ENCODE measurements at places on chromosomes 2 and 18. TPM values are rescaled to one million over a fixed set of nuclear protein-coding genes. Genes with fewer than 3 reads are reported as not detected.
A peak's percentile ranks its signal among the peaks of the same experiment; 100 is the strongest.

GRCh38 chr18:22398464-22398863 is 19.3 kb downstream of the CTAGE1 start:
- DNase-seq = no peak

GRCh38 chr2:207333599-207334300 is 168.0 kb upstream of the KLF7 start:
- DNase-seq = no peak

DNA sequence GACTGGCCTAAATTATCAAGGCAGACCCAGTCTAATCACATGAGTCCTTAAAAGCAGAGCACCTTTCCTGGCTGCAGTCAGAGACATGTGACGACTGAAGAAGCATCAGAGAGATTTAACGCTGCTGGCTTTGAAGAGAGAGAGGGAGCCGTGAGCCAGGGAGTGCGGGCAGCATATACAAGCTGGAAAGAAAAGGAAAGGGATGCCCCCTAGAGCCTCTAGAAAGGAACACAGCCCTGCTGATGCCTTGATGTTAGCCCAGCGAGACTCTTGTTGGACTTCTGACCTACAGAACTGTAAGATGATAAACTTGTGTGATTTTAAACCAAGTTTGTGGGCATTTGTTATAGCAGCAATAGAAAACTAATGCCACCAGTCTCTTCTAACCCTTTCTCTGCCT is 58.1 kb downstream of the HEATR5B start:
- peak; percentile 19 for DNase-seq

DNA sequence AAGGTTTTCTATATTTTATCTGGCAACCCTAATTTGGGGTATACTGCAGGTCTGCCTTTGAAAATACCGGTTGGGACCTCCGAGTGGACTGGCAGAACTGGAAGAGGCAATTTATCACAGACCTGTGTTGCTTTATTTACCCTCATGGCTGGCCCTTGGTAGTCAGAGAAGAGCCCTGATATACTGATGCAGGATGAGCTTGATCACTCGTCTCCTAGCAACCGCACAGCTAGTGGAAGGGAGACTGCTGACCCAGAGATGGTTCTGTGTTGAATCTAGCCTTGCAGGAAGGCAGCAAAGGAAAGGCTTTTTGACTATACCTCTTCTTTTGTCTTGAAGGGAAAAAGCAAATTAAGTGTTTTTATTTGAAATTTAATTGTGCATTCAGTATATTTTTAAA is 154.7 kb downstream of the EML6 start:
- DNase-seq = no peak

DNA sequence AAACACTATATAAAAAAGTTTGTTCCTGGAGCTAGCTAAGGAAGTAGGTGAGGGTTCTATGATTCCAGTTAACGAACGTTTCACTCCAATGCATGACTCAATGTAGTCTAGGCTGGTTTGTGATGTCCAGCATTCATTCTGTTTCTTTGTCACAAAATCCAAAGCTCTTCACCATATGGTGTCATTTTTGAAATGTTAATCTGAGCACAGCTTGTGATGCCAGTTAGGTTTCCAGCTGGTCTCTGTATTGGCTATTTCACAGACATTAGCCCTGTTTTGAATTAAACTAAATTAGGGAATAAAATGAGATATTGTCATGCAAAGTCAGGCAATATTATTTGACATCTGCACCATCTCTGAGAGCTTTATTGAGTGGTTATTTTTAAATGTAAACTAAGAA is 159.4 kb downstream of the RBM43 start:
- no peak for DNase-seq

DNA sequence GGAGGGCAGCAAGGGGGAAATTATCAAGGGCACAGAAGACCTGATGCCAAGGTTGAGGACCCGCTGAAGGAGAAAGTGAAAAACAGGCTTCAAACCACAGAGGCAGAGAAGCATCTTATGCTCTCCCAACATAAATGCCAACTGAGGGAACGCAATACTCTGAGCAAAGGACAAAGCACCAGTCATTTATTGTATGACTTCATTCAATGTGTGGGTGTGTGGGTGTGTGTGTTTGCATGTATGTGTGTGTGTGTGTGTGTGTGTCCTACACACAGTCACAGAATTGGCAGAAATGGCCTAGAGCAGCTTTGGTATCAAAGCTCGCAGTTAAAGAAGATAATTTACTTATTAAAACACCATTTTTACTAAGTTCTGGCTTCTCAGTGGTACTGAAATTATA is 51.4 kb downstream of the UXS1 start:
- DNase-seq = no peak

DNA sequence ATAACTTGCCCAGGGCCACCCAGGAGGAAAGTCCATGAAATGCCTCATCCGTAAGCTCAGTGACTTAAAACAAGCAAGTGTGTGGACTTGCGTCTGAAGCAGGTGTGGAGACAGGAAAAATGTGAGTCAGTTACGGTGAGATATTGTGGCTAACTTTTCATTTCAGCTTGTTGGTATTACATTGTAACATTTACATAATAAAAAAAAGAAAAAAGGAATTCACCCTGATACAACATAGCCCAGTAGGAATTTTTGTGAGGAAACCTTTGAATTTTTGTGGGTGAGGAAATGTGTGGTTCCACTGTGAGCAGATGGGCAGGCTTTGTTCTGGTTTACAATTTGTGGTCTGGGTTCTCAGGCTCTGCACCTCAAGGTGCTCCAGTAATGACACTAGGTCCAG is 33.7 kb upstream of the LYPD6B start:
- DNase-seq = no peak

DNA sequence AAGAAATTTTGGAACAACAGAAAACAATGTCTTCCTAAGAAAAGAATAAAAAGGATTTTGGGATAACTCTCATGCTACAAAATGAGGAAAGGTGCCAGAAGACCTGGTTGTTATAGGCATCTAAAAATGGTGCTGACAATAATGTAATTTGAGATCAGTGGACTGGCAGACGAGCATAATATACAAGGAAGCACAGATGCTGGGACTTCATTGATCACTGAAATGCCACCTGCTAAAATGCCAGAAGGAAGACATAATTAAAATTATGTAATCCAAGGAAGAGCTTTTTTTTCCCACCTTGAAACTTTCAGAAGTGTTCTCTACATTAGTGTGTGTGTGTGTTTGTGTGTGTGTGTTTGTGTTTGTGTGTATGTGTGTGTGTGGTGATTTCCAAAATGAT is 535.9 kb downstream of the XIRP2 start:
- no peak for DNase-seq

GRCh38 chr2:27370816-27371620 is 602 bp downstream of the SNX17 start:
- peak; percentile 47 for DNase-seq

DNA sequence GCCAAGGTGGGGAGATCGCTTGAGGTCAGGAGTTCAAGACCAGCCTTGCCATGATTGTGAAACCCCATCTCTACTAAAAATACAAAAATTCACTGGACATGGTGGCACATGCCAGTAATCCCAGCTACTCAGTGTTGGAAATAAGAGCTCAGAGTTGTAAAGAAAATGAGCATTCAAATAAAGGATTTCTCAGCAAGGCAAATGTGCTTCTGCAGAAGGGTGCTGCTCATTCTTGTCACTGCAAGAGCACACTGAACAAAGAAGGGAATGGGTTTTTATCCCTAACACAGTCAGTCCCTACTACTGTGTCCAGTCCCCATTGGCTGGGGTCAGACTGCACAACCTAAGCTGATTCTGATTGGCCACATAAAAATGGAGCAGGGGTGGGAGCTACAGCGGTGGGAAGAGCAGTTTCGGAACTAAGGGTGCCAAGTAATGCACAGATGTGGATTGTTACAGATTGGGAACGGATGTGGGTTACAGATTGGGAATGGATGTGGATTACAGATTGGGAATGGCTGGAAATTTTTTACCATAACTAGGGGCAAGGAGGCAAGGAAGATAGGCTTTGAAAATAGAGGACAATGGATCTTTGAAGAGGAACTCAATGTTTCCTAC is 31.1 kb upstream of the TRAPPC8 start:
- DNase-seq = no peak

GRCh38 chr2:174835797-174836255 is 71.6 kb upstream of the CHRNA1 start:
- DNase-seq = no peak

GRCh38 chr18:3667255-3668137 is 217.5 kb downstream of the TGIF1 start:
- DNase-seq = no peak

DNA sequence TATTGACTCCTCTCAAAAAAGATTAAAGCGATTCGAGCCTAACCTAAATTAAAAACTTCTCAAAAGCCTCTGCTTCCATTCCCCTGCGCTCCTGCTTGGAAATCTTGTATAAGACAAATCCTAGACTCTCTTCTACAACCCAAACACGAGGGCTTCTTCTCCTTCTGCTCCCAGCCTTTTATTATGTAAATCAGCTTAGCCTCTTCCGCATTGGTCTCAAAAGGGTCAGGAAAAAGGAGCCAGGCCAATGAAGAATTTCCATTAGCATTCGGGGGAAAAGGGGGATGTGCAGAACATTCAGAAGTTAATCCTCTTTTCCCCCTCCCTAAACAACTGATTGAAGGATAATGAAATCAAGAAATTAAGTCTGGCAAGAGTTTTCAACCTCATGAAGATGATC is 107.9 kb downstream of the FAM124B start:
- no peak for DNase-seq

GRCh38 chr2:106638043-106638442 is 150.9 kb downstream of the CD8B2 start:
- DNase-seq = no peak

- no peak for DNase-seq
These were observed 493.2 kb upstream of the FANCL start for GRCh38 chr2:58734365-58734764.

- no peak for DNase-seq
These were observed 102.6 kb downstream of the HDAC4 start for GRCh38 chr2:239298116-239298804.

- no peak for DNase-seq
These were observed 86.6 kb downstream of the SS18 start for GRCh38 chr18:26003817-26004216.

GRCh38 chr18:4251873-4252272 is 203.2 kb downstream of the DLGAP1 start:
- DNase-seq = no peak

- no peak for DNase-seq
These were observed 67.8 kb downstream of the SLC66A2 start for GRCh38 chr18:79883461-79884293.

The LRATD1 gene
- total RNA-seq = 2.3 TPM

The TUBB8B gene
- 0.36 TPM for total RNA-seq

The GLI2 gene
- total RNA-seq = 46.9 TPM

The NEU2 gene
- total RNA-seq = not detected

The CXCR1 gene
- total RNA-seq = not detected

The GAL3ST2 gene
- not detected for total RNA-seq

The TXNDC2 gene
- total RNA-seq = not detected

The RNMT gene
- total RNA-seq = 63.5 TPM

Measured in H1 (cell line).